Anterior cingulate cortex (tissue), 58 donors: ENCODE measurements at places on chromosomes 16 and 17.

DNA sequence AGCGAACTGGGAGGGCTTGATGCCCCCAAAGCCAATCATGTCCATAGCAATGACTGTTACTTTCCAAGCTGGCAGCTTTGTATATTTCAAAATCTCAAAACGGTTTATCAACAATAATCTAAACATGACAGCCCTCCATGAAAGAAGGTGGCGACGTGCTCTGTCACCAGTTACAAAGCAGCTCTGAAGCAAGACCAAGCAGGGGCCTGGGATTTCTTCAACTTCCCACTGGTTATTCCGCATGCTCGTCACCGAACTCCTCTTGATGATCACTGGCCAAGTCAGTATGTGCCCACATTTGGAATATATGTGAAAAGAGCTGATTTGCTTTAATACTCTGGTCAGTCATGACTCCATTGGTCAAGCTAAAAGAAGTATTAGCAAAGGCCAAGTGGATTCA is 175.6 kb downstream of the VPS53 start:
- DNase-seq = no peak

DNA sequence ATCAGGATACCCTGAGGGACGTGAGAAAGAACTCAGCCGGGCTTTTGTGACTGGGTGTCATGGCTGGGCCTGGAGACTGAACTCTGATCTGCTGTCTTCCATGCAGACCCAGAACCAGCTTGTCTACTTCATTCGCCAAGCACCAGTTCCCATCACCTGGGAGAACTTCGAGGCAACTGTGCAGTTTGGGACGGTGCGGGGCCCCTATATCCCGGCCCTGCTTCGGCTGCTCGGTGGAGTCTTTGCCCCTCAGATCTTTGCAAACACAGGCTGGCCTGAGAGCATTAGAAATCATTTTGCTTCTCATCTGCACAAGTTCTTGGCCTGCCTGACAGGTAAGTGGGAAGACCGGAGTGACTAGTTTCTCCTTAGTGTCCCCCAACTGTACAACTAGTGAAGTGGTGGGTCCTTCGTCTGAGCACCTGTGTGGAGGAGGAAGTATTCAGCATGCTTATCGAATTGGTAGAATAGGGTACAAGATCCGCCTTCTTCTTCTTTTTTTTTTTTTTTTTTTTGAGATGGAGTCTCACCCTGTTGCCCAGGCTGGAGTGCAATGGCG is 15.5 kb downstream of the DNAH2 start:
- no peak for DNase-seq

DNA sequence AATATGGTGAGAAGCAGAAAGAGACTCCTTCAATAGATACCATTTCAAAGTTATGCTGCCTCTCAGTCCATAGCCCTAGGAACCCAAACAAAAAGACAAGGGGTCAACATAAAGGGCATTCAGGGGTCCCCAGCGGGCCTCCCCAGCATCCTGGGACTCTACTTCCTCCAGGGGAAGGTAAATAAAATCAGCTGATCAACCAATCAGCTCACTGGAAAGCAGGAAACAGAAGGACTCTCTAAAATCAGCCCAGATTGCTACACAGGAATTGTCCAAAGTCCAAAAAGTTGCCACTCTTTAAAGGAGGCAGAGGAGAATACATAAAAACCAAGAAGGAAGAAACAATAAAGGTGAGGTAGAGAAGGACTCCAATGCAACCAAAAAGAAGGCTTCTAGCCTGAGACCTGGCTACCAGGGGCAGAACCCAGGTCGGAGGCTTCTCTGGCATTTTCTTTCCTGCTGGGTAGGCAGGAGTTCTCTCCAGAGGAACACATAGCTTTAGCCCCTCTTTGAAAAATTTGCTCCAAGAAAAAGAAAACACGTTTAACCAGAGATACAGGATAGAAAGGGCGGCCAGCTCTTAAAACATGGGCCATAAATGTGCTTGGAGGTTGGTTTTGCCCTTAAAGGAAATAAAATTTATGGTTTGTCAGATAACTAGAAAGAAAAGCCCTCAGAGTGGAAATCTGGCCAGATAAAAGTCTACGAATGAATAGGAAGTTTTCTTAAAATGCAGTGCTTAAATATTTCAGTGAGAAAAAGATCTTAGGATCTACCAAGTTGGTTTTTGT is 404.6 kb downstream of the SOX9 start:
- no peak for DNase-seq

DNA sequence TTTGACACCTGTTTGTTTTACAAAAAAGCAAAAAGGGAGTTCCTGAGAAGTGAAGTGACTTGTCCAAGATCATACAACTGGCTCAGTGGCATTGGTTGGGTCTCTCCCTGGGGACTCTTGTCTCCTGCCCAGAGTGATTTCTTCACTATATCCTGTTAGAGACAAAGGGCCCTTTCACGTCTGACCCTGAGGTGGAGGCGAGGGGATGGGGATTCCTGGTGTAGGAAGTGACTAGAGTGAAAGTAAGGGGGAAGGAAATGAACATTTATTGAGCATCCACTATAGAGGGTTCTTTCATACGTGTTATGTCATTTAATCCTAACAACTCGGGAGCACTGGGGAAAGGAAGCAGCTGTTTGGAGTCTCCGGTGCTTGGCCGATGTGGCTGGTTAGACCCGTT is 9.0 kb downstream of the ITGB3 start:
- no peak for DNase-seq

- DNase-seq = no peak
Observed at GRCh38 chr16:65116216-65116615, 5.6 kb downstream of the CDH11 start.

DNA sequence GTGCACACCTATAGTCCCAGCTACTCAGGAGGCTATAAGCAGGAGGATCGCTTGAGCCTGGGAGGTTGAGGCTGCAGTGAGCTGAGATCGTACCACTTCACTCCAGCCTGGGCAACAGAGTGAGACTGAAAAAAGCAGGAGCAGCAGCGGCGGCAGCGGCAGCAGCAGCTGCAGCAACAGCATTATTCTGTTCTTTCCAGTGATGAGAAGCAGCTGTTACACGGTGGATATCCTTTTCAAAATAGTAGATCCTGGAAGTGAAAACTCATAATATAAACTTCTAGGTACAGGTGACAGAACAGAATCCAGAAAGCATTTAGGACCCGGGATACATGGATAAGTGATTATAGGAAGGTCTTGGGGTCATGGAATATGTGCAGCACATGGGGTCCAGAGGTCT is 17.8 kb upstream of the HNF1B start:
- DNase-seq = no peak

DNA sequence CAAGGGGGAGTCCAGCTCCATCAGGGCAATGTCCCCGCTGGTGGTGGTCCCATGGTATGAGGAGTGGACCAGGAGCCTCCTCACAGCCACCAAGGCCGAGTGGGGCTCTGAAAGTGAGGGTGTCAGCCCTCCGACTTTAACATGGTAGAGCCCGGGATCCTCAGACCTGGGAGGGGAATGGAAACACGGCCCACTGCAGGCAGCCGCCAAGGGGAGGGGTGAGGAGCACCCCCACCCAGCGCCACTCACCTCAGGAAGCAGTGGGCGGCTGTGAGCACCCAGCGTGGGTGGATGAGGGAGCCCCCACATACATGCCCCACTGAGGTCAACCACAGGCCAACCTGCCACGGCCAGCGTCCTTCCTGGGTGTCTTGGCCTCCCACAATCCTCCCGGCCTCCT is 10.8 kb downstream of the ZG16B start:
- DNase-seq = no peak

DNA sequence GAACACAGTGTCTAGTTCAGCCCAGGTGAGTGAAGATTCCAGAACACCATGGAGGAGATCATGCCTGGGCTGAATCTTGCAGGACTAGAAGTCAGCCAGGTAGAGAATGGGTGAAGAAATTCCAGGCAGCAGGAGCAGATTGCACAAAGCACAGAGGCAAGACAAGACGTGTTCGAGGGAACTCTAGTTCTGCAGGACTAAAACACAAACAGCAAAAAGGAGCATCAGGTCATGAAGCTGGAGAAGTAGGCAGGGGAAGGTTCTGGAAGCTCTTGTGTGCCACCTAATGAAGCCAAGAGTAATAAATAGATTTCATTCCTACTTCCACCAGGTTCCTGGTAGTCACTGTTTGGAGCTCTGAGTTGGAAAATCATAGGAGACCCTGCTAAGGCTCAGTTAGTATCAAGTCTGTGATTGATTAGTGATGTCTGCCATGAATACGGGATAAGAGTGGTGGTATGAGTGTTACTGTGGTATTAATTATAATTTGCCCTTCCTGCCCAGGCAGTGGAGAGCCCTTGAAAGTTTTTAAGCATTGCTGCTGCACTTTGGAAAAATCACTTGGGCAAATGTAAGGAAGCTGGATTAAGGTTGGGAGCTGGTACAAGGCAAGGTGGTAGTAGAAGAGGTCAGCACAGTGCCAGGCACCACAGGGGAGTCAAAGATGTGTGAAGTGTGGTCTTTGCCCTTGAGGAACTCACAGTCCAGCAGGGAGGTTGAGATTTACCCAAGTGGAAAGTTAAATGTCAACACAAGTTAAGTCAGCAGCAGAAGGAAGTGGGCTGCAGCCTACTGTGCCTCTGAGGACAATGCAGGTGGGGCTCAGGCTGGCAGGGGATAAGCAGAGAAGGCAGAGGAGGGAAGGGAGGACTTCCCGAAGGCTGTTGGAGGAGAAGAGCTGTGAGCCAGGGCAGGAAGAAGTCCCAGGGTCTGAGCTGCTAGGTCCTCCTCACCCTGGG is 13.5 kb upstream of the FOXN1 start:
- no peak for DNase-seq

GRCh38 chr17:27226611-27227230 is 67.2 kb upstream of the WSB1 start:
- no peak for DNase-seq

- DNase-seq = no peak
Observed at GRCh38 chr16:67449336-67449735, 18.4 kb downstream of the HSD11B2 start.

- DNase-seq = peak; percentile 16
Observed at GRCh38 chr17:57609125-57609877, 135.8 kb downstream of the CCDC182 start.

DNA sequence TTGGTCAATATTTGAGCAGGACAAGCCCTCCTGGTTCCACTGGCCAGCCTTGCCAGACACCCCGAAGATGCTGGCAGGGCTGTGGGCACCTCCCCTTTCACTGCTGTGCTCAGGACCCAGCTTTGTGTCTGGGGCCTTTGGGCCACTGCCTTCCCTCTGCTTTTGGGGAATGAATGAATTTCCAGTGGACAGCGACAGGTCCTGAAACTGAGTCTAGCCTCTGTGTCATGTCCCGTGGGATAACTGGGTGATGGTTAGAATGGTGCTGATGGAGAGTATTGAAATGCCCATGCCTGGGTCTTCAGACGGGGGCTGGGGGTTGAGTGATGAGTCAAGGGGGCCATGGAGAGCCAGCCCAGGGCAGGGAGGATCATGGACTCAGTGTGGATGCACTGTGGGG is 135.8 kb downstream of the FOXL1 start:
- DNase-seq = no peak

- no peak for DNase-seq
Observed at GRCh38 chr17:78995761-78996451, 13.7 kb downstream of the CANT1 start.

GRCh38 chr17:37506678-37507077 is 17.0 kb downstream of the DUSP14 start:
- DNase-seq = peak; percentile 47

DNA sequence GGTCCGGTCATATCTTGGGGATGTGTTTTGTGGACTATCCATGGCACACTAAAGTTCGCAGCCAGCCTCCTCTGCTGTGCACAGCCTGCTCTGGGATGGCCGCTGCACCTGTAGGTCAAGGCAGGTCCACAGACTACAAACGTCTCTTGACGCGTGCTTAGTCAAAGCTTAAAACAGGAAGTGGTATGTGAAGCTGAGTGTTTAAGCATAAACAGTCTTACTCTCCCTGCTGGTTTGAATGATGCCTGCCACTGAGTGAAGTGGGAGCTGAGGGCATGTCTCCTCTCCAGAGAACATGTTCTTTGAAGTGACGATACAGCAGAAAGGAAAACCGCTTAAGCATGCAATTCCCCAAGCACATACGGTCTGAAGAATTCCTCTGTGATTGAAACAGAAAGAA is 365.6 kb downstream of the SLC39A11 start:
- no peak for DNase-seq

DNA sequence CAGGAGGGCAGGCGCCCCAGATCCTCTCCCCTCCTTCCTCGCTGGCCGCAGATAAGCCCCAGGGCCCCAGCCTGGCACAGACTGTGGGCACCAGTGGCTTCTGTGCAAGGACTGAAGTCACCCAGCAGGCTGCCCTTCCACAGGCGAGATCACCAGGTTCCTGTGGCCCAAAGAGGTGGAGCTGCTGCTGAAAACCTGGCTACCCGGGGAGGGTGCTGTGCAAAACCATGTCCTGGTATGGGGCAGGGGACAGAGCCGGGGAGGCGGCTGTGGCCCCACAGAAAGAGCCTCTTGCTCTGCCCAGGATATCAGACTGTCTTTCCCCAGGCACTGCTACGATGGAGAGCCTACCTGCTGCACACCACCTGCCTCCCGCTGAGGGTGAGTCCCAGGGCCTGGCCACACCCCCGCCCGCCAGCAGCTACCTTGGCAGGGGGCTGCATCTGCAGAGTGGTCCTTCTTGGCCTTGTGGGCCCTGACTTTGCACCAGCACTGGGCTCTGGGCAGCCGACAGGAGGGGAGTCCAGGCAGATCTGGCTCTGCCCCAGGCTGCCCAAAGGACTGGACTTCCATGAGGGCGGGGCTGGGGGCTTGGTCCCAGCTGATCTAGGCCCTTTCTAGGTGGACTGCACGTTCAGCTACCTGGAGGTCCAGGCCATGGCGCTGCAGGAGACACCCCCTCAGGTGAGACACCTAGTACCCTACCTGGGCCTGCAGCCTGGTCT is 615 bp downstream of the CARMIL2 start:
- DNase-seq = no peak

DNA sequence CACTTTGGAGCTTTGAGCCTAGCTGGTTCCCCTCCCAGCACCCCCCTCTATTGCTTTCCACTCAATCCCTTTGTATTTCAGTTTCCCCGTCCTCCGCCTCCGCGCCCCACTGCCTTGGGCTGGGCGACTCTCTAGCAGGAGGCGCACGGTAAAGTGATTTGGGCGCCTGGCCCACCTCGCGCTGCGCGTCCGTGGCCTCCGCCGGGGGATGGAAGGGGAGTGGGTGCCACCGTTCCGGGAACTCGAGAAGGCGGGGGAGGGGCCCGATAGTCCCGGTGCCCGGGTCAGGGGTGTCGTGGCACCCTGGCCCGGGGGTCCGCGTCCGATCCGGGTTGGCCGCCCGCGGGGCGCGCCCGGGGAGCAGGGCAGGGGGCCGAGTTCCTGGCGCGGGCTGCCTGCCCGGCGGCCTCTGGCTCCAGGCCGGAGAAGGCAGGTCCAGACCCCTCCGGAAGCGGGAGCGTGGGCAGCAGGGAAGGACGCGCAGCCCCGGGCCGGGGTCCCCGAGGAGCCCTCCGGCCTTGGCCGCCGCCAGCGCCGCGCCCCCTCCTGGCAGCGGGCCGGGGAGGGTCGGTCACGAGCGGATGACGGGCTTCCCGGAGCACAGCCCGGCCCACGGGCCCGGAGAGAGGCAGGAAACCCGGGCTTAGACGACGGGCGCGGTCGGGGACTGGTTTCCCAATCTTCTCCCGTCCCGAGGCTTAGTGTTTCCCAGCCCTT is 15.8 kb downstream of the MEOX1 start:
- no peak for DNase-seq

DNA sequence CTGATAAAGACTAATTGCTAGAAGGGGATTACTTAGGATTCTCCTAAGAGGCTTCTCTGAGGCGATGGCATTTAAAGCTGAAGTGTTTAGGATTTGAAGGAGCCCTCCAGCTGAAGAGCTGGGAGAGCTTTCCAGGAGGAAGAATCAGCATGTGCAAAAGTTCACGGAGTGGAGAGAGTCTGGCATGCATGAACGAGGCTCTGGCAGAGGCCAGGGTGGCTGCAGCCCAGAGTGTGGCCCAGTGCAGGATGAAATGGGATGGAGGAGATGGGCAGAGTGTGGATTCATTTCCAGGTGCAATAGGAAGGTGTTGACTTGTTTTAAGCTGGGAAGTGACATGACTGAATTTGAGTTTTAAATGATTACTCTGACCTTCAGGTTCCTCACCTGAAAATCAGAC is 249.0 kb upstream of the CCL2 start:
- DNase-seq = no peak
